ENCODE measurements at places on chromosomes 7 and 10. TPM values are rescaled to one million over a fixed set of nuclear protein-coding genes. Genes with fewer than 3 reads are reported as not detected.

GRCh38 chr10:77915319-77916105, 11.0 kb downstream of the DLG5 start:
- no peak for DNase-seq

The ANKRD61 gene
- not detected for total RNA-seq

- no peak for DNase-seq
Measured at GRCh38 chr7:149529136-149529718, 31.6 kb upstream of the ZNF746 start.

The SPDYE2 gene
- total RNA-seq = not detected

- no peak for DNase-seq
Measured at GRCh38 chr10:91910467-91910866, 1.2 kb upstream of the FGFBP3 start.
